Calu3 (cell line): ENCODE measurements at places on chromosomes 12 and 14. TPM values are rescaled to one million over a fixed set of nuclear protein-coding genes. Genes with fewer than 3 reads are reported as not detected.

DNA sequence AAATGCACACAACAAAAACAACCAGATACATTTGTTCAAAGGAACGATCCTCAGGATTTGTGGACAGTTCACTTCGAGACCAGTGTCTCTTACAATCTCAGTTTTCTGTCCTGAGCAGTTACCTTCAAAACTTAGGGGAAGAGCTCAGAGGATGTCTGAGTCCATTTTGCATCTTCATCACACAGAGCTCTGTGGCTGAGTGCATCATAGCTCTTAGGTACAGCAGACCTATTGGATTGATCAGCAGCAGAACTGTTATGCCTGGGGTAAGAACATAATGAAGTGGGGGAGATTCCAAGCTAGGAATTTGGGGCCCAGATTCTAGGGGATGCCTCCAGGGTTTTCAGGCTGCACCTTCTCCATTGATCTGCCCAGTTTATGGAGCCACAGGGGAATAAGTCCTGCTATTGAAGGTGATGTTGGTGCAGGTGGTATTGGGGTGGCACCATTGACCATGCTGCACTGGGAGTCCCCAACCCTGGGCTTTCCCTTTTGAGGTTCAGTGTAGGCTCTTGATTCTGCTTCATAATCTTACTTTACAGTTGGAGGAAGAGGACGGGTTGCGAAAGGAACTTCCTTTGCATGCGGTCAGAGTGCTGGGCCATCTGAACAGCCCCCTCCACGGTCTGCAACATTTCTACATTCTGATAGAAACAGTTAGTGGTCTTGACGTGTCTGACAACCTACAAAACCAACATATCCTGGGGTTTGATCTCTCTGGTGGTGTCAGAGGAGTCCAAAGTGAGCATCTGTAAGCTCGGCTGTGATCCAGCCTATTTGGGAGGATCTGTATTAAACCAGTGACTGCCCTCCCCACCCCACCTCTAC, 112.8 kb downstream of the CHST11 start:
- DNase-seq: no peak
- H3K27me3 ChIP-seq: peaks cover 59% of the 10 kb centered on the region
- no peak overlapping the region for H3K4me3 ChIP-seq
- no peaks in the 10 kb centered on the region for H3K4me1 ChIP-seq
- H3K27ac ChIP-seq: no peak overlapping the region
- H3K36me3 ChIP-seq: no peaks in the 10 kb centered on the region

DNA sequence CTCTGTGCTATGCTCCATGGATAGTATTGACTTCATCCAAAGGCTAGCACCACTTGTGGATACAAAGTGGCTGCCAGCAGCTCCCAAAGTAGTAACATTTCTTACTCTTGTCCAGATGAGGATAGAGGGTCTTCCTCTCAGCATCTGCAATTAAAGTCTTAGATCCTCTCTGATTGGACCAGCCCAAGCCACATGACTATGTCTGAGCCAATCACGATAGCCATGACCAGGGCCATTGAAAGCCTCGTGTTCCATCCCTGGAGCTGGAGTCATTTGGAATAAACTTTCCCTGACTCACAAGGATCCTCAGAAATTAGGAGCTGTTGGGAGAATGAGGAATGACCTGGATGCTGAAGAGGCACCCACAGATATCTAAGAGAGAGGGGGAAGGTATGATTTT, 28.5 kb upstream of the SLC24A4 start:
- no peaks in the 10 kb centered on the region for H3K36me3 ChIP-seq
- H3K4me1 ChIP-seq: no peaks in the 10 kb centered on the region
- no peak overlapping the region for H3K27ac ChIP-seq
- no peak for DNase-seq

DNA sequence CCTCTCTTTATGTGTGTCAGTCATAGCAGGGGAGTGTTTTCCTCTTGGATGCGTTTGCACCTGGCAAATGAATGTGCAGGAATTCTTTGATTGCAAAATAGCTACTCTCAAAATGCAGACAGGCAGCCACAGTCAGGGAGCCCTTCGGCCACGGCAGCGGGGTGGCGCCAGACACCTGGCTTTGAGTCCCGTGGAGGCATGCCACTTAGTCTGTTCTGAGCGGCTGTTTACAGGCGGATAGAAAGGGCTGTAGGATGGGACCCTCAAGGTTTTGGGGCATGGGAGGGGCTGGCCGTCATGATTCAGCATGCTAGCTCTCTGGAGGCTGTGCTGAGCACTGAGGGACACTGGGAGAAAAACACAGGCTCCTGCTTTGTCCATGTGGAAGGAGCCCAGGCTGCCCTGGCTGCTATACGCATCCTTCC, 117.1 kb downstream of the SLC25A47 start:
- H3K36me3 ChIP-seq: no peaks in the 10 kb centered on the region
- H3K4me1 ChIP-seq: peaks cover 41% of the 10 kb centered on the region
- no peaks in the 10 kb centered on the region for H3K27me3 ChIP-seq
- DNase-seq: peak; percentile 82
- no peak overlapping the region for H3K27ac ChIP-seq

DNA sequence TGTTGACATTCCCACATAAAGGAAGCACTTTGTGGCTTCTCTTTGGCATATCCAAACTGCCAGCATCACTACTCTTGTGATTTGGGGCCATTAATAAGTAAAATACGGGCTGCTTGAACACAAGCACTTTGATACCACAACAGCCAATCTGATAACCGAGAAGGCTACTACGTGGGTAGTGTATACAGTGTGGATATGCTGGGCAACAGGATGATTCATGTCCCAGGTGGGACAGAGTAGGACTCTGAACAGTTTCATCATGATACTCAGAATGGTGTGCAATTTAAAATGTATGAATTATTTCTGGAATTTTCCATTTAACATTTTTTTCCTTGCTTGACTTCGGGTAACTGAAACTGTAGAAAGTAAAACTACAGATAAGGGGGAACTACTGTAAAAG, 225.0 kb upstream of the DDHD1 start:
- DNase-seq: no peak
- H3K27ac ChIP-seq: no peak overlapping the region

GRCh38 chr14:104130974-104131651, 7.3 kb upstream of the KIF26A start:
- no peak overlapping the region for H3K4me3 ChIP-seq
- DNase-seq: peak; percentile 66
- no peaks in the 10 kb centered on the region for H3K36me3 ChIP-seq

The NRL gene
- 1.8 and 2.3 TPM in 2 replicates for total RNA-seq

DNA sequence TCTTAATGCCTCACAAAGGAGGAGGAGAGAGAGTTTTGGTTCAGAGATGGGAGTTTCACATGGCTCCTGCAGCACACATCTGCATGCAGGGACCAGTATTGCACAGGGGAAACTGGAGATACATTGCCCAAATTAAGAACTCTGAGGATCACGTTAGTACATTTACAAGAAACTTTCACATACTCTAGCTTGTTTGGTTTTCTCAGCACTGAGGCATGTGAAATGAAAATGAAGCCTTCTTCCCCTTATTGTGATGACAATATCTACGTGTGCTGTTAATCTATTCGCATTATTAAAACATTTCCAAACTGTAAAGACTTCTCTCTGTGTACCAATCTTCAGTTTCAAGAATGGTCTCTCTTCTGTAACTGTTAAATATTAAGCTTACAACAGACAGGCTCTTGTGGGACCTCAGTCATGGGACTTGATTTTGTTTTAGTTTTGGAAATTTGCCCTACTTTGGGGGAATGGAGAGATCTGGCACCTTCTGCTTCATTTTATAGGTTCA, 124.7 kb downstream of the DAAM1 start:
- H3K4me1 ChIP-seq: no peaks in the 10 kb centered on the region
- no peak for DNase-seq
- H3K27ac ChIP-seq: no peak overlapping the region
- no peak overlapping the region for H3K4me3 ChIP-seq
- H3K27me3 ChIP-seq: no peaks in the 10 kb centered on the region
- H3K36me3 ChIP-seq: no peaks in the 10 kb centered on the region

GRCh38 chr14:74135426-74135825, 50.7 kb downstream of the LIN52 start:
- no peaks in the 10 kb centered on the region for H3K36me3 ChIP-seq
- H3K27ac ChIP-seq: no peak overlapping the region
- no peak overlapping the region for H3K4me3 ChIP-seq
- no peak for DNase-seq

- H3K4me3 ChIP-seq: peak overlapping the region; percentile 17
- DNase-seq: no peak
- no peaks in the 10 kb centered on the region for H3K36me3 ChIP-seq
- peaks cover 10% of the 10 kb centered on the region for H3K4me1 ChIP-seq
- H3K27me3 ChIP-seq: peaks cover 45% of the 10 kb centered on the region
These were observed 6.6 kb downstream of the PPP4R4 start for GRCh38 chr14:94180655-94181271.

DNA sequence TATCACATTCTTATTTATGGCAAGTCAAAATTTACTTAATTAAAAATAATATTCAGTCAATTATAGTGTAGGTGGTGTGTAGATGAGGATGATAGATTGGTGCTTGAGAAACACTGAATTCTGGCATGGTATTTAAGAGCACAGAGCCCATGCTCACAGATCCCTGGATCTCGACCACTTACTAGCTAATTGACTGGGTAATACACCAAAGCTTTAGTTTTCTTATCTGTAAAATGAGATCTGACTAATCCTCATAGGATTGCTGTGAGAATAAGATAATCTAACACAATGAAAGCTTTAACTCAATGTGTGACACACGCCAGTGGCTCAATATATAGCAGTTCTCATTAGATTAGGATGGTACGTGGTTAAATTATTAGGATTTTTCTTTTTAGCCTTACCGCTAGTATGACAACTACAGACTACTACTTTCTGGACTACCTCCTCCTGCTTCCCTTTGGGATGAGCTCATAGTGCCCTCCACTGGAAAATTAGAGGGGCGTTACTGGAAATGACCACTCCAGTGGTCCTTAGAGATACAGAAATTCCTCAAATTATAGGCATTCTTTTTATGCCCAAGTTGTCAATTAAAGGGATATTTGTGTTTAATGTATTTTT, 482.8 kb upstream of the TBX3 start:
- no peak overlapping the region for H3K4me3 ChIP-seq
- no peak overlapping the region for H3K27ac ChIP-seq
- no peaks in the 10 kb centered on the region for H3K36me3 ChIP-seq
- no peaks in the 10 kb centered on the region for H3K4me1 ChIP-seq
- DNase-seq: no peak
- H3K27me3 ChIP-seq: no peaks in the 10 kb centered on the region

DNA sequence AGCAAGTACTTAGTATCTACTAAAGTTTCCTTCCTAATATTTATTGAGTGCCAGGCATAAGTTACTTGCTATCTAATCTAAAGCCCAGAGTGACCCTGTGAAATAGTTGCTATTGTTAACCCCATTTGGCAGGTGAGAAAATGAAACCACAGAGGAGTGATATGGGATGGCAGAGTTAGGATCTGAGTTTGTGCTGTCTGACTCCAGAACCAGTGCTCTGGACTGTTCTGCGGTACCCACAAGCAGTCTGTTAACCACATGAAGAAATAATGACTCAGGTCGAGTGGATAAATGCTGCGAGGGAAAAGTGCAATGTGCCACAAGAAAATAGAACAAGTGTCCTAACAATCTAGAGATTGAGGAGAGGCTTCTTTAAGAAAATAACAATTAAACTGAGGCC, 60.7 kb upstream of the GZMB start:
- H3K36me3 ChIP-seq: no peaks in the 10 kb centered on the region
- no peak overlapping the region for H3K4me3 ChIP-seq
- no peak overlapping the region for H3K27ac ChIP-seq
- H3K4me1 ChIP-seq: no peaks in the 10 kb centered on the region
- no peak for DNase-seq

GRCh38 chr14:64574371-64575107, 24.8 kb downstream of the PPP1R36 start:
- peaks cover 5% of the 10 kb centered on the region for H3K36me3 ChIP-seq
- H3K4me1 ChIP-seq: no peaks in the 10 kb centered on the region
- no peak for DNase-seq
- H3K27me3 ChIP-seq: no peaks in the 10 kb centered on the region

- H3K27me3 ChIP-seq: no peaks in the 10 kb centered on the region
- peak overlapping the region; percentile 8 for H3K4me3 ChIP-seq
- H3K4me1 ChIP-seq: peaks cover 30% of the 10 kb centered on the region
- peak; percentile 83 for DNase-seq
These were observed 8.9 kb downstream of the BICD1 start for GRCh38 chr12:32115404-32116104.
